Skeletal muscle cell (primary cell): ENCODE measurements at places on chromosomes 13 and 19.

DNA sequence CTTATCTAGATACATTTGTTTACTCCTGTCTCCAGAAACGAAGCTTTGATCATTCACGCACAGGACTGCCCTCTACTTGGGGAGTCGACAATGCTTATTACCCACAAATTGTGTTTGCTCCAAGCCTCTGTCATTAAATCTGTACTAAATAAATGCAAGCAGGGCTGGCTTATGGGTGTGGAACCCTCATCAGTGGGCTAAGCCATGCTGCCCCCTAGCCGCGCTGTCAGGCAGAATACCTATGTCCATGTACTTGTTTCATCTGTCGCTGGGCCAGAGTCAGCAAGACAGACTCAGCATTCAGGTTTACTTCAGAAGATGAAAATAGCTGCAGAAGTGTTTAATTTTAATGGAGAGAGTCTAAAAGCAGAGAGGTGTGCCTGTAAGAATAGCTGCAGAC is 110.0 kb upstream of the PRR20A start:
- DNase-seq, result no peak

DNA sequence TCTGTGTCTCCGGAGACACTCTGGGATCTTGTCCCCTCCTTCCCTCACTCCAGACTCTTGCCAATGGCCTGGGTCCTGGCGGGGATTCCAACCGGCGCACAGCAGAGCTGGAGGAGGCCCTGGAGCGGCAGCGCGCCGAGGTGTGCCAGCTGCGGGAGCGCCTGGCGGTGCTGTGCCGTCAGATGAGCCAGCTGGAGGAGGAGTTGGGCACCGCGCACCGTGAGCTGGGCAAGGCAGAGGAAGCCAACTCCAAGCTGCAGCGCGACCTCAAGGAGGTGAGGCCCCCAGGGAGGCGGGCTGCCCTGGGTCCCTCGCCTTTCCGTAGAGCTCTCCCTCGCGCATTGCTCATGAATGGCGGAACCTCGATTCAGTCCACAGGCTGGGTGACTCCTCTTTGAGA is 11.0 kb downstream of the PPFIA3 start:
- no peak for DNase-seq

DNA sequence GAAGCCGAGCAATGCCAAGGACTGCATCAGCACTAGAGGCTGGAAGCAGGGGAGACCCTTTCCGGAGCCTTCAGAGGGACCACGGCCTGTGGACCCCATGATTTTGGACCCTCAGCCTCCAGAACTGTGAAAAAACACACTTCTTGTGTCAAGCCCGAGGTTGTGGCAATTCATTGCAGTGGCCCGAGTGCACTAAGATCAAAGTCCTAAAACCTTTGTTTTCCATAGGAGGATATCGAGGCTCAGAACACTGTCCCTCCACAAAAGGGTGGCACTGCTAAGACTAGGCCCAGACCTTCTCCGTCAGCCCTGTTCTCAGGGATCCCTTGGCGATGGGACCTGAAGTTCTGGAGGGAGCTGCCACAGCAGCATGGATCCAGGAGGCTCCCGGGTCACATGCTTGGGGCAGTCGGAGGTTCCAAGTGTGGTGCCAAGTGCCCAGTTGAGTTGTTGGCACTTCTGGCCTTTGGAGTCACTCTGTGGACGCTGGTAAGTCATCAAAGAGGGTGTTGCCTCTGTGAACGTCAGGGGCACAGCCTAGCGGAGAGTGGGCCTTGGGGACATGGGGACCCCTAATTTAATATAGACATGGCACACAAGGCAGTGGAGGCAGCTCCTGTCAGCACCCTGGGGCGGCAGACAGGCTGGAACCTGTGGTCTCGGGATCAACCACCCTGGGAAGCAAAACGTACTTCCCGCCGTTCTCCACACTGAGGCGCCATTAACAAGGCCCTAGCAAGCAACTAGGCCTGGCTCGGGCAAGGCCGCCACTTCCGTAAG is 199.2 kb downstream of the COL4A1 start:
- no peak for DNase-seq

GRCh38 chr19:50764409-50764808 is 5.9 kb upstream of the GPR32 start:
- DNase-seq, result no peak

DNA sequence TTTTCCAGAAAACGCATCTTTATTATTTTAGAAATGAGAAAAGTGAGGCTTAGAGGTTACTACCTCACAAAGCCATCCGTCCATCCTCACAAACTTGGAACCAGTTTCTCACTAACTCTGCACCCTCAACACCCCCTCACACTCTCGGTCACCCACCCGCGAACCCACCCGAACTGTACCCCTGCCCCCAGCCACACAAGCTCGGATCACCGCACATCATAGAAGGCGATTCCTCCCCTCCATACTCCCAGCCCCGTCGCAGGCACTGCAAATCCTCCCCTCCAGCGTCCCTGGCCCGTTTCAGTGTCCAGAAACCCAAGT is 238 bp downstream of the ZNF260 start:
- DNase-seq, result no peak
